ENCODE measurements at places on chromosomes 4 and X.
A peak's percentile ranks its signal among the peaks of the same experiment; 100 is the strongest.

GRCh38 chr4:81663368-81663767, 191.7 kb upstream of the RASGEF1B start:
- no peak for DNase-seq

GRCh38 chr4:74675673-74676279, 118.5 kb downstream of the BTC start:
- DNase-seq: peak; percentile 9

- no peak for DNase-seq
Observed at GRCh38 chr4:26120098-26120825, 200.6 kb upstream of the RBPJ start.

DNA sequence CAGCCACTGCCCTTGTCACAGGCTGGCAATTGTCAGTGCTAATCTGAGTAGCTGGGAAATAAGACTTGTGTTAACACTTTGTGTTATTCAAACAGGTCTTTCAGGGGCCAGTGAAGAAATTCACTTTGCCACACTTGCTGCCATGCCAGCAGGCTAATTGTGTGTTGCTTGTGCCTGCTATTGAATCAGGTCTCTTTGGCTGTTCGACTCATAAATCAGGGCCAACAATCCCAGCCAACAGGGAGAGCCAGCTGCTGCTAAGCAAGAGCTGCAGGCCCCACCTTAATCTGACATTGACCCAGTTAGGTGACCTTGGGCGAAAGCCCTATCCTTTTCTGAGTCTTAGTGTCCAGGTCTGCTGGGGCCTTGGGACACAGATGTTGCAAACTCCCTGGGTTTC, 28.1 kb upstream of the MAMLD1 start:
- DNase-seq: no peak

DNA sequence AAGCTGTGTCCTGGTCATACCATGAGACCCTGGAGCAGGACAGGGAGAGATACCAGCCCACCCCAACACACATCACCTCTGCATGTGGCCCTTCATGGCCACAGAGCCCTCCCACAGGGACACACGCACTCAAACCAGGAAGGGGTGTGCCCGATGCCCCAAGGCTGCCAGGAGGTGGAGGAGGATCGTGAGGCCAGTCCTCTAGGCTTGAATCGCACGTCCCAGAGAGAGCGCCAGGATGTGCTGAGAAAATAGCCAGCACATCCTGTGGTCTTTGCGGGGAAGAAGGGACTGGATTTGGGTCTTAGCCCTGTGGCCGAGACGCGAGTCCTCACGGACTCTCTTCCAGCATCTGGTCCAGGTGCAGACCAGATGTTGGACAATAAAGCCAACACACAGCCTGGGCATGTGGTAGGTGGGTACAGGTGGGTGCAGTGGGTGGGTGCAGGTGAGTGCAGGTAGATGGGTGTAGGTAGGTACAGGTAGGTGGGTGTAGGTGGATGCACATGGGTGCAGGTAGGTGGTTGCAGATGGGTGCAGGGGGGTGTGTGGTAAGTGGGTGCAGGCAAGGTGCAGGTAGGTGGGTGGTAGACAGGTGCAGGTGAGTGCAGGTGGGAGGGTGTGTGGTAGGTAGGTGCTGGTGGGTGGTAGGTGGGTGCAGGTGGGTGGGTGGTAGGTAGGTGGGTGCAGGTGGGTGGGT, 94.3 kb upstream of the AFAP1 start:
- no peak for DNase-seq

- no peak for DNase-seq
Observed at GRCh38 chr4:176622251-176622948, 170.3 kb downstream of the VEGFC start.

DNA sequence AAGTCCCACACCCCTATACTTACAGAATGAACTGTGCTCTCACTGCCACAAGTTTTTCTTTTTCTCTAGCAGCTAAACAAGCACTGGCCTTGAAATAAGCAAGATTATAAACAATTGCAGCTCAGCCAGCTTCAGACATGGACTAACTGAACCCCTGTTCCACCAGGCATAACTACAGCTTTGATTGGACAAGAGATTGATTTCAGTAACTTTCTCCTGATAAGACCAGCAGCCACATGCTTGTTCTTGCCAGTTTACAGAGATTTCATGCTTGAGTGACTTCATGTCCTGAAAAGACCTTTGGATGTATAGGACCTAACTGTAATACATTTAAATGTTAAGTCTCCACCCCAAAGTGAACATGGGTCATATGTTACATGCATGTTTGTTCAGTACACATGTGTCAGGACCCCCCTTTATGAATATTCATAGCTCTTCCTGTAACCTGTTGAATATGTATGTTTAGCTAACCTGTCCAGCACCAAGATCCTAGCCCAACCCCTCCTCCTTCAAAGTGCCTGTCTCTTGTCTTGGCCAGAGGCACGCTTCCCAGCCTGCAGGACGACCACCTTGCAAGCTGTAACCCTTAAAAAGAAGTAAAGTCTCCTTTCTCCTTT, 27.9 kb downstream of the ZNF275 start:
- no peak for DNase-seq

DNA sequence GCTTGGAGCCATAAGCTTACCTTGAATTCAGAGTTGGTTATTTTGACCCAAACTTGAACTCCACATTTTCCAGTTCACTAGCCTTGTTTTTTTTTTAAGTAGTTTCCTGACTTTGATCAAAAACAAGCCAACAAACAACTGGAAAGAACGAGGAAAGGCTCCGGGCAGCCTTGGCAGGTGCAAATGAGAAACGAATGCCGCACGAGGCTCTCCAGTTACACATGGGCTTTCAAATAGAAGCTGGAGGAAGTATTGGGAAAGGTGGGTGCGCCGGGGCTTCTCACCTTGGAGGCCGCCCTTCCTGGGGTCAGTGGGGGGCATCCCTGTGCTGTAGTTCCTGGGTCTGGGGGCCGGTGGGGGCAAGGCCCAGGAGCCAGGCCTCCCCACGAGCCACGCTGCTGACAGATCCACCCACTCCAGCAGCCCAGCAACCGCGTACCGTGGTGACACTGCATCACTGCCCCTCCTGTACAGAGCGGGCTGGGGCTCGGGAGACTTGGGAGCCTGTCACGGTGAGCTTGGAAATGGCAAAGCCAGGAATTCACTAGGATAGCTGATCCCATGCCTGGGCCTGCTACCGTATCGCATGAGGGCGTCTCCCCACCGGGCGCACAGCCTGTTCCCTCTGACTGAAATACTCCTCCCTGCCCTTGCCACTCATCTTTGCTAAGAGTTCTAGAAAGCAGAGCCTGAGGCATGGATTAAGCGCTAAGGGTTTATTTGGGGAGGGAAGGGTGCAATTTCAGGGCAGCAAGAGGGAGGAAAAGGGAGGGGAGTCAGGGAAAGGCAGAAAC, 50.9 kb upstream of the ADRA2C start:
- DNase-seq: no peak

DNA sequence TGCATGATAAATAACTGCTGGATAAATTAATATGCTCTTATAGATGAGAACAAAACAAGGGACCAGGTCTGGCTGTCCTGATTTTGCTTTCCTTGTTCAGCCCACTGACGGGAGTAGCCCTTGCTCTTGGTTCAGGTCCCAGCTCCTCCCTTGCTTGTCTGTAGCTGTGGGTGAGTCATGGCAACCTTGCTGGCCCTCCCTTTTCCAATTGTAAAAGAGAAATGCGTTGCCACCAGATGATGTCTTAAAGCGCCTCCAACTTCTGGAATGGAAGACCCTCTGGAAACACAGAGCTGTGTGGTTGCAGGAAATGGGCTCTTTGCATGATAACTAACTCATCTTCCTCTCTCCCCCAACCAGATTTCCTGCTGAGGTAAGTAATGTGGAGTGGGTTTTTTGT, 171.4 kb downstream of the AASDH start:
- no peak for DNase-seq

DNA sequence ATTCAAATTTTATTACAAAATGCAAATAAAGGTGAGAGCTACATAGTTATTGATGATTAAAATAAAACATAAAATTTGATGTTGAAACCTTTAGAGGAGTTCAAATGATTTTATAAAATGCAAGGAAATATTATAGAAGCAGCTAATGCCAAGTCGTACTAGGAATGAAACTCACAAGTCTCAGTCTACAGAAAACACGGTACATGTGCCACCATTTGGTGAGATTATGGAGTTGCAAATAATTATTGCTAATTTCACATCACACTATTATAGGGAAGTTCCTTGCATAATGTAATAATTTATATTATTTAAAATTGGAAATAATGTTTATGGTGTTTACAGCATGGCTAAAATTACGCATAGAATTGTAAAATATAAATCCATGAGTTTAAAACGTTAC, 1601.7 kb upstream of the TENM3 start:
- DNase-seq: no peak

DNA sequence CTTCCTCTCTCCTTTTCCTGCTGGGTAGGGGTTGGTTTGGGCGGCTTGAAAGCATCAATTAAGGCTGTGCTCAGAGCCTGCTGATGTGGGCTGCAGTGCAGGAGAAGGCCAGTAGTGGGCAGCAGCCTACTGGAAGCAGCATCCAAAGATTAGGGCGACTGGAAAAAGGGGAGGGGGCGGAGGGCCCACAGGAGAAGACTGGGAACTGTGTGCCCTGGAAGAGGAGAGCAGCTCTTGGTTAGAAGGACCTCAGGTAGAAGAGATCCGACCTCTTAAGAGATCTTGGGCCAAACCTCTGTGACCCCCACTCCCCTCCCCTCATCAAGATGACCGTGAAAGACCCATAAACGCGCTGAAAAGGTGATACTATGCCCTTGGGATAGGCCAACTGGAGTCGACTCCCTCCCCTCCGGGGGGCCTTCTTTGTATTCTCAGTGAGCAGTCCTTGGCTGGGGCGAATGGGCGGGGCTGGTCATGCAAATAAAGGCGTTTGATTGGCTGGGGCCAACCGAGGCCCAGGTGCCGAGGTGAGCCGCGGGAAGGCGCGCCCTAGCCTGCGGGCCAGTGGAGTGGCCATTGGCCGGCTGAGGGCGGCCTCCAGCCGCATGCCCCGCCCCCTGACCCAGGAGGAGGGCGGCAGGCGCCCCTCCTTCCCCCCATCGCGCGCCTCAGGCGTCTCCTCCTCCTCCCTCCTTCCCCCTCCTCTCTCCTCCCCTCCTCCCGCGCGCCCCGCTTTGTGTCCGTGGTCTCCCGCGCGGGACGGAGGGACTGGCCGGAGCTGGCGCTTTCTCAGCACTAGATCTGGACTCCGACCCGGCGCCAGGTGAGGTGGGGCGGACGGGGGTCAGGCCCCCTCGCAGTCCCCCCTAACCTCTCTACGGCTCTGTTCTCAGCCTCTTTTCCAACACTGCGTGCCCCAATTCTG, 10.1 kb downstream of the DLG3 start:
- peak; percentile 60 for DNase-seq

- DNase-seq: no peak
Observed at GRCh38 chr4:95506264-95506663, 42.5 kb downstream of the UNC5C start.

GRCh38 chr4:12178614-12179610, 750.2 kb upstream of the HS3ST1 start:
- no peak for DNase-seq

- no peak for DNase-seq
Observed at GRCh38 chr4:8338351-8338961, 68.9 kb downstream of the HTRA3 start.

DNA sequence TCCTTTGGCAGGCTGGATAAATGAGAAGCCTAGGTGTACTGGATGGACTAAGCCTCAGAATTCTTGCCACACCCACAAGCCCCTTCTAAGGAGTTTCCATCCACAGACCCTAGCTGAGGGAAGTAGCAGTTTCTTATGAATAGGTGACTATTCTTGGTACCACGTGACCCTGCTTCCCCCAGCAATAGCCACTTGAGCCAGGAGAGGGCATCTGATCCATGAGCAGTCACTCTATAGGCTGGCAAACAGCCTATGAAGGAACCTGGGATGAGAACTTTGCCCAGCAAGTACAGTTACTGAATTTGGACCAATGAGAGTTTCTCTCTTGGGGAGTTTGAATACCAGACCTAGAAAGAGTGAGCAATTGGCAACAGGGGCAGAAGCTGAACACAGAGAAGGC, 84.0 kb downstream of the RTL9 start:
- no peak for DNase-seq

DNA sequence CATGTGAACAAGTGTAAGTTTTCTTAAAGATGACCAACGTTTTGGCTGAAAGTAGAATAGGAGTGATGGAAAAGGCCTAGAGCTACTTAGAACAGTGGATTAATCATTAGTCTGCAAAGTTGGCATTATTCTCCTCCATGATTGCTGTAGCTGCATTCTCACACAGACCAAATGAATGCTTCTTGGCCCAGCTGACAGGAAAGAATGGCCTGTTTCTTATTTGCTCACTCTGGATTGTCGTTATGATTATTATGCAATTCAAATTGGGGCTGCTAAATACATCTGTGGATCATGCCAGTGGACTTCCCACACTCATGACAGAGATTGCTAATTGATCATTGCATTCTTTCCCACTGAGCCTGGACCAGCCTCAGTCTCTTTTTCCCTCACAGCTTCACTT, 285.0 kb downstream of the STIM2 start:
- DNase-seq: no peak

- DNase-seq: no peak
Observed at GRCh38 chr4:33746979-33747378, 2497.3 kb downstream of the ARAP2 start.

DNA sequence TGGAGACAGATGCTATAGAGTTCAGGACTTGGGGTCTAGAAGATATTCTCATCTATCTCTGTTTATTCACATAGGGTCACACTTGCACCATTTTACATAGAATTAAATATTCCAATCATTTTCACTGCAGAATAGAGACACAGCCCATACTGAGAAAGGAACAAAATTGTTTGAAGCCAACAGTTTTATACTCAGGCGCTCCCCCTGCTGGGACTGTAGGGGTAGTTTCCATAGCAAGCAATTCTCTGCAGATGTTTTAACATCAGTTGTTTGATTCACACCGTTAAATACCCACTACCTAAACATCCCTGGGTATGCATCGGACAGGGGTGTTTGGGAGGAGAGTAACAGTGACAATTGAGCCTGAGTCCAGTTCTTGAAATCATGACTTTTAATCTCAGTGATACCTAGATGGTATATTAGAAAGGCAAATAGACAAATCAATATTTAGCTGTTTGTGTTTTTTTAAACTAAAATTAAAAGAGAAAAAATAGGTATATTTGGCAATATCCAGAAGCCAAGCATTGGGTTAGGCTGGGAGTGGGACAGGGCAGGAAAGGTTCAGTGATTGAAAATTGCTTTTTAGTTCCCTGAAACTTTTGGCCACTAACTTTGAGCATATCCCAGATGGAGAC, 33.8 kb downstream of the LONRF3 start:
- DNase-seq: peak; percentile 32

DNA sequence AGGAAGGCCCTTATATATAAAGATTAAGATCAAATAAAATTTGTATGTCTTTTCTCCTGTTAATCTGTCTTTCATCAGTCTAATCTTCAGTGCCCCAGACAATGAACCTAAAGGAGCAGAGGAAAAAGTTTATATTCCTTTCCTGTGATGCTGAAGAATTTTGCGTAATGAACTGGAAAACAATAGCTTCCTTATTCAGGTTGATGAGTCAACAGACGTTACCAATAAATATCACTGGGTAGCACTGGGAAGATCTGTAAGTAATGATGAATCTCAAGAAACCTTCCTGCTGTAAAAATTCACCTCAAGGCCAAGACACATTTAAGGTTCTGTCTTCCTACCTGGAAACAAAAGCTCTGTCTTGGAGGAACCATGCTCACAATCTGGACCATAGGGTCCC, 25.5 kb downstream of the CDKN2AIP start:
- DNase-seq: no peak

- DNase-seq: no peak
Observed at GRCh38 chr4:169079942-169080827, 70.1 kb upstream of the CBR4 start.

GRCh38 chr4:39559626-39560025, 32.4 kb upstream of the UGDH start:
- DNase-seq: no peak

GRCh38 chr4:55941881-55942396, 6.8 kb upstream of the CEP135 start:
- DNase-seq: no peak

GRCh38 chr4:32429151-32429550, 1709.0 kb downstream of the PCDH7 start:
- DNase-seq: no peak

Measured in stimulated activated CD4-positive, alpha-beta T cell treated with anti-CD3 and anti-CD28 coated beads, Interleukin-4, amount 100 ng/mL, for 24 hours (primary cell).